ENCODE measurements at places on chromosomes 6 and 20.

DNA sequence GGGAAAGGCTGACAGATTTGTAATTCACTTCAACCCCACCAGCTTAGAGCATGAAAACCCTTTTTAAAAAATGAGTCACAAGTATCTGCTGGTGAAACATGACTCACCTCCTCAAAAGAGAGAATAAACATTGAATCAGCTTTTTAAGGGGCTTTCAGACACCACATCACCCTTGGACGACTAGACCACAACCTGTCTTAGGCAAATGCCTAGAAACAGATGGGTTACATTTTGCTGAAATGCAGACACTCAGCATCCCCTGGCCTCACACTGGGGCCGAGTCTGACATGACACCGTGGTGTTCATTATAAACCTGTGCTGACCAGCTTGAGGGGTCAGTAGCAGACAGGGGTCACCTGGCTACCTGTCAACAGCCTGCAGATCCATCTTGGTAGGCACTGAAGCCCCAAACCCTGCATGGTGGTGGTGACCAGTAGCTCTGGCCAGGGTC, 175.3 kb upstream of the CST7 start:
- no peak for DNase-seq

DNA sequence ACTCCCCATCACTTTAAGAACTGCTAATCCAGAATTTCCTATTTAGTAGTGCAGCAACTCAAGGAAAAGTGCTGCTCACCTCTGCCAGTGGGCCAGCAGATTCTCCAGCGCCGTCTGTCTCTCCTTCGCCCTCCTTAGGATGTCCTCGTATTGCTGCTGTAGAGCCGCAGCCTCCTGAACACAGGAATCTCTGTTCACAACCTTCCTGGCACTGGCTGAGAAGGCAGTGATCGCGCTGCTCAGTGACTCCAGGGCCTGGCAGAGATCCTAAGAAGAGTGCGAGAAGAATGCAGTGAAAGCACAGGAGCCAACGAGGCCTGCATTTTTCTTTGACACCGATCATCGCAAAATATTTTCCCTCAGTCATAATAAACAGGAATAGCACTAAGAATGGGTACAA, 209.0 kb downstream of the SYNE1 start:
- DNase-seq, result no peak

- no peak for DNase-seq
Observed at GRCh38 chr6:61675734-61676133, 610.3 kb downstream of the KHDRBS2 start.

GRCh38 chr6:1574083-1574761, 35.5 kb upstream of the FOXC1 start:
- DNase-seq, result no peak

DNA sequence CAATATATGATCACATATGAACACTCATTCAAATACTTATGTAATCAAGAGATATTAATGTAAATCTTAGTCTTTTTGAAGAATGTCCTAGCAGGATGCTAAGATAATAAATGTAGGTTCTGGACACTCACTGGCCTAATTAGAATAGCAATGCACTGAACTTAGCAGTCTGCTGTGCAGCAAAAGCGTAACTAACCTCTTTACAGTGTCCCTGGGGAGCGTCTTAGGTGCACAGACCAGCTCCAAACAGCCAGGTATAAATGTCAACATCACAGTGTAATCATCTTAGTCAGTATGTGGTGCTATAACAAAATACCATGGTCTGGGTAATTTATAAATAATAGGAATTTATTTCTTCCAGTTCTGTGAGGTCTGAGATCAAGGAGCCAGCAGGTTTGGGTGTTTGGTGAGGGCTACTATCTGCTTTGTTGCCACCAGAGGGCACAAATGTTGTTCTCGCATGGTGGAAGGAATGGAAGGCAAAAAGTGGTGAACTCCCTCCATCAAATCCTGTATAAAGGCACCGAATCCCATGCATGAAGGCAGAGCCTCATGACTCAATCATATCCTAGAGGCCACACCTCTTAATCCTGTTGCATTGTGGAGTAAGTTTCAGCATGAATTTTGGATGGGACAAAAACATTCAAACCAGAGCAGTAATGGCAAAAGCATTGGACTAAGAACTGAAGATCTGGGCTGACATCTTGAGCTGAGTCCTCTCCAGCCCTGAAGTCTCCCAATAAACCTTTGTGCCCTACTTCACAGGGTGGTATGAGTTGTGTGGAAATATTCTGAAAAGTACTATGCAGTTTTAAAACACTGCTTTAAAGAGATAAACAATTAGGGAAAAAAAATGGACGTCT, 41.8 kb upstream of the FOXO3 start:
- DNase-seq, result no peak

- no peak for DNase-seq
Observed at GRCh38 chr6:36721369-36722140, 23.9 kb downstream of the RAB44 start.

- DNase-seq, result no peak
Observed at GRCh38 chr20:48951646-48952045, 30.1 kb downstream of the ARFGEF2 start.

- no peak for DNase-seq
Observed at GRCh38 chr6:127397729-127398630, 54.6 kb upstream of the ECHDC1 start.

GRCh38 chr6:110939429-110940200, 18.9 kb upstream of the GTF3C6 start:
- no peak for DNase-seq

DNA sequence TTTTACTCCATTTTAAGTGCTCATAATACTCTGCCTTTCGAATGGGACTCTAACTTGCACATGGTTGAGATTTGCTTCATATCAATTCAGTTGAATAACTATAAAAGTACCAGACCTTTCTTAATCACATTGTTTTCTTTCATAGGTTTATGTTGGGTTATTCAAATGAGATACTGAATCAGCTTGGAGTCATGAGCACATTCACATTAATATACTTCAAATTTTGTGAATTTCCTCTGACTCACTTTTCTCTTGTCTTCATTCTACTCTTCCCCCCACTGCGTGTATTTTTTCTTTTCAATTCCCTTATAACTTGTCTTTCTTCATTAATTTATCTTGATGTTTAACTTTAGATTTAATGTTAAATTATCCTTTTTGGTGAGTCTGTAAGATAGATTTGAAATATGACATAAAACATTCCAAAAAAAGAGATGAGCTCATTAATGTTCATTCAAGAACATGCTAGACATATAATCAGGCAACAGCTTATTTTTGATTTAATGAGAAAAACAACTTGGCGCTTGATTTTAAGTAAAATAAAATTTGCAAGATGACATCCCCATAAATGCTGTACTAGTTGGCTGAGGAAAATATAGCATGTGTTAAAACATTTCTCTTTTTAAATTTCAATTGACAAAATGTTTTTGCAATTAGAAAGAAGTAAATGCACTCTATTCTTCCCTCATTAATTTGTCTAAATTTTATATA, 736.0 kb downstream of the CD109 start:
- no peak for DNase-seq

DNA sequence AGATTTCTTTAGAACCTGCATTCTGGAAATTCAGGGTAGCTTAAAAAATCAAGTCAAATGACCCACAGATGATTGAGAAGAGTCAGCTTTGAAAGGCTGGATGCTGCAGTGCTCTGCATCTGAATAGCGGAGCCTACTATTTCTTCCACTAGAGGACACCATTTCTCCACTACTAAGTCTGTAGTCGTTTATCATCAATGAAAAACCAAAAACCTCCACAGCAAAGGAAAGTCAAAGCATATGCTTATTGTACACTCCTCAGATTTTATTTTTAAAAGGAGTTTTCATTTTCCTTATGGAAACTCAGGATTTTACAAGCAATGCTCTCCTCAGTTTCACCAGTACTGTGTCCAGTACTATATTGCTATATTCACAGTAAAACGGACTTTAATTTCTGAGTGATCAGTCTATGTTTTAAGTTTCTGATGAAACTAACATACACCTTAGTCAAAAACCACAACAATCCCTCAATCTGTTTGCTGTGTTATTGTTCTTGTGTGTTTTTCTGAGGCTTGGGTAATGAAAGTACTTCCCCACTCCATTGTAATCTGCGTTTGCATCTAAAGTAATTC, 50.5 kb upstream of the ENPP5 start:
- peak; percentile 26 for DNase-seq

DNA sequence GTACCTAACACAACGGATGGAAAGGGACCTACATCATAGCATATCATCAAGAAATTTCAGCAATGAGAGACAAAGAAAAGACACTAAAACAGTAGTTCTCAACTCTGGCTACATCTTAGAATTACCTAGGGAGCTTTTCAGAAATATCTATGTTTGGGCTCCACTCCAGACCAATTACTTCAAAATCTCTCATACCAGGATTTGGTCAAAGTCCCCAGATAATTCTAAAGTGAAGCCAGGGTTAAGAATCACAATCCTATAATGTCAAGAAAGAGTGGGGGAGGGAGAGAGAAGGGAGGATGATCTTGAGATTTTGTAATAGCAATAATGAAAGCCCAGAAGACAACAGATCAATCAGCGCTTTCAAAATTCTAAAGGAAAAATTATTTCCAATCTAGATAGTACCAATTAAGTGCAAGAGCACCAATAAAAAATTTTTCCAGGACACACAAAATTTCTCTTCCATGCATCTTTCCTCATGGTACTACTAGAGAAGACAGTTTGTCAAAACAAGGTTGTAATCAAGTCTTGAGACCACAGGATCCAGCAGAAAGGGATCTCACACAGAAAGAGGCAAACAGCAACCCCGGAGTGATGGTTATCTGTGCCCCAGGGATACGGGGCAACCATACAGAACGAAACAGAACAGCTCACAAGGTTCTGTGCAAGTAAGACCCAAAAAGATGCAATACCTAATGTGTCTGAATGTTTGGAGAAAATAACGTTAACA, 152.9 kb upstream of the DST start:
- no peak for DNase-seq

GRCh38 chr6:46129291-46129628, 529 bp upstream of the ENPP4 start:
- DNase-seq, result no peak

GRCh38 chr6:113104541-113104940, 752.6 kb upstream of the MARCKS start:
- DNase-seq, result no peak

DNA sequence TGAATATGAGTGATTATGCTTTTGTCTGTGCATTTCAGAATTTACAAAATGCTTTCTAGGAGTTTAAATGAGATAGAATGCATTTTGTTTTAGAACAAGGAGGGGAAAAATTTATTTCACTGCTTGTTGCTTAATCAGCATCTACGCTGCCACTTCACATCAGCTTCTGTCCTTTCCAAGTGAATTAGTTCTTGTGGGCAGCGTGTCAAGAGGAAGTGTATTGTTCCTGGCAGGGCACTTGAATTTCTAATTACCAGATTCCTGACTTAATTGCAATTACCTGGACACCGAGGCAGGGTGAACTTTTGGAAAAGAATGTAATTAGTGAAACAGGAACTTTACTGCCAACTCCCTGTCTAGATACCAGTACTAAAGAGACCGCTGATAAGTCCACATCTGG, 263.5 kb downstream of the TMEM242 start:
- no peak for DNase-seq

- DNase-seq, result no peak
Observed at GRCh38 chr20:45578231-45578630, 853 bp downstream of the WFDC8 start.

DNA sequence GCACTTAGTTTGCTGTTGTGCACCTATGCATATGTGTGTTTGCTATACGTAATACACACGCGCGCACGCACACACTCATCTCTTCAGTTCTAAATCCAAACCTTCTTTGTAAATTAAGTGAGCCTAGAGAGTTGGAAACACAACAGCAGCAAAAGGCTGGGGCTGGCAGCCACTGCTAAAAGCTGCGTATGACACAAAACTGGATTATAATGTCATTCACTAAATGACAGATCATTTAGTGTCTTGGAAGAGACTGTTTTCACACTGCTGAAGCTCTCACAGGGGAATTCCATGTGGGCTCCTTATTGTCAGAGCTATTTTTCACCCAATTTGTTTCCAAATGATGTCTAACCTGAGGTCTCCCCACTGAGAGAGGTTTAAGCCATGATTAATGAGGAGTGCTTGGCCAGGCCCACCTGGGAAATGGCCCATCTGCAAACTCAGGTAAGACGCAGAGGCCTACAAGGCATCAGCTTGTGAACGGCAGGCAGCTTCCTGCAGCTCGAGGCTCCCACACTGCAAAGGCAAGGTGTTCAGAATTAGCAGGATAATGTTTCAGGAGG, 94.2 kb downstream of the OLIG3 start:
- DNase-seq, result no peak

DNA sequence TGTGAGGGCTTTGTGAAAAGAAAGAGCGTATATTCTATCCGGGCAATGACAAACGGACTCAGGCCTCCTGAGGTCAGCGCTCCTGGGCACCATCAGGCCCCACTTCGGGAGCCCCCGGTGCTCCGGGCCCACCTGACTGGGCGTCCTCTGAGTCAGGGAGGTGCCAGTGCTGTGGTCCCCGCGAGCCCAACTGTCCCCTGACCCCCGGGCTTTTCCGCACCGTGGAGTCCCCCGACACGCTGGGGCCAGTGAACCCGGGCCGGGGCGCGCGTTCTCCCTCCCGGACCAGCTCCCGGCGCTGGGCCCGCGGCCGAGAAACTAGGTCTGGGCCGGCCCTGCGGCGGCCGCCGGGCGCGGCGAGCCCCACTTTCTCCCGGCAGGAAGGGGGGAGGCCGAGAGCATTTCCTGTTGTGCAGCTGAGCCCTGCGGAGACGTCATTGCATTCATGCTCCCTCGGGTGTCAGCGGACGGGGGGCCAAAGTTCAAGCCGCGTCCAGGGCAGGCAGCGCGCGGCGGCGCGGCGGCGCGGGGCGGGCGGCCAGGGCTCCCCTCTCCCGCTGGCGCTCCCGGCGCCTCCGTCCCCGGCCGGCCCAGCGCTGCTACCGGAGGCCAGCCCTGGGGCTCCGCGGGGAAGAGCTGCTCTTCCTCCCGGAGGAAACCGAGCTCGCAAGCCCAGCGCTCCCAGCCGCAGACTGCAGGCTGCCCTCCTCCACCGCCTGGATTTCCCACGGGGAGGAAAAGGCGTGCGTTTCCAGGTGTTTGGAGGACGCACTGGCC, 18.3 kb downstream of the HIVEP2 start:
- no peak for DNase-seq
